ENCODE measurements at places on chromosomes 2 and 18. TPM values are rescaled to one million over a fixed set of nuclear protein-coding genes. Genes with fewer than 3 reads are reported as not detected.

RAX gene
- total RNA-seq = not detected

DNA sequence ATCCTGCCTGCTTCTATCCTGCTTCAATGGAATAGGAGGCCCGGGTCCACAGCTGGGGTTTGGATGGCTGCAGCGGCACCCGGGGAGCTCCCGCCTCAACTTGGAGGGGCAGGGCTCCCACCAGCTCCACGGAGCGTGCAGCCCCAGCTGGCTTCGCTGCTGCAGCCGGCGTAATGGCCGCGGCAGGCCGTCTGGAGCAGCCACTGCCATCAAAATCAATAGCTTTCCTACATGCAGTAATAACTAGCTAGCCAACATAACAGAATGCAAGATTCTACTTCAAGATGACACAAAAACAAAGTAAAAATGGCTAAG is 154.2 kb upstream of the RMP24 start:
- H3K36me3 ChIP-seq = no peaks in the 10 kb centered on the region
- no peak overlapping the region for H3K4me3 ChIP-seq
- no peaks in the 10 kb centered on the region for H3K4me1 ChIP-seq
- no peak for DNase-seq

DNA sequence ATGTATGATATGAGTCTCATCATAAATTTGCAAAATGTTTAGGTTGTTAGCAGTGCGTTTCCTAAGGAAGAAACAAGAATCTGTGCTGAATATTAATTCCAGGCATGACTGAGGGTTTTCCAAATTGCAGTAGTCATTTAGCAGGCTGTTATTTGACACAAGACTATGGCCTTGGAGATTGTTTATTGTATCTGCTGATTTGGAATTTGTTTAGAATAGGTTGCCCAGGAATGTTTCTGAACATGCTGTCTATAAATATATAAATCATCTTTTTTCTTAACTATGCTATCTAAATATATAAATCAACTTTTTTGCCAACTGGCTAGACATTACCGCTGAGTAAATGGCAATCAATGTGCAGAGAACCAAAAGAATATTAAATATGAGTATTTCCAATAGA is 90.9 kb downstream of the DOK6 start:
- H3K4me3 ChIP-seq = no peak overlapping the region
- H3K36me3 ChIP-seq = no peaks in the 10 kb centered on the region
- H3K4me1 ChIP-seq = no peaks in the 10 kb centered on the region
- no peak for DNase-seq
- H3K27ac ChIP-seq = no peak overlapping the region

NTSR2 gene
- not detected for total RNA-seq

DNA sequence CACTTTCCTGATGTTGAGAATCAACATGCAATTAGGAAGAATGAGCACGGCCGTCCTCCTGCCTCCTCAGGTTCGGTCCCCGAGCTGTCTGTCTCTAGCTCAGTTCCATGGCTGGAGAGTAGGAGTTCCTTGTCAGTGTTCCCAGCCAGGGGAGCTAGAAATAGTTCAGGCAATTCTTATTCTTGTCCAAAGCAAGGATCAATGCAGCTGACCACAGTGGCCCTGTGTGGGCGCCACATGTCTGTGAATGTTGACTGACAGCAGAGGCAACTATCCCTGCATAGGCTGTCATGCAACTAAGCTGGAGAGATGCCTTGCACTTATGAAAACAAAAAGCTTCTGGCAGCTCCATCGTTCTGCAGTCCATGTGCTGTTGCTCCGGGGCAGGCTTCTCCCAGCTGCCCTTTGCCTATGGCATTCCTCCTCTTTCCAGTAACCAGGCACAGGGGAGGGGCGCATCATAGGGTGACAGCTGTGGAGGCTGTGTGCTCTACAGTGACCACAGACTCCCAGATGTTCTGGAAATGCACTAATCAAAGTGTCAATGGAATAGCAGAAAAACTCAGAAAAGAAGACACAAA is 58.7 kb downstream of the PDCL3 start:
- DNase-seq = no peak
- no peak overlapping the region for H3K4me3 ChIP-seq
- no peaks in the 10 kb centered on the region for H3K4me1 ChIP-seq
- H3K27ac ChIP-seq = no peak overlapping the region
- no peaks in the 10 kb centered on the region for H3K36me3 ChIP-seq

All from activated CD8-positive, alpha-beta memory T cell treated with anti-CD3 and anti-CD28 coated beads, Interleukin-2, amount 10 ng/mL, durations not matched to agents 7 days and 5 days (primary cell).